ENCODE measurements at places on chromosomes 16 and 17. TPM values are rescaled to one million over a fixed set of nuclear protein-coding genes. Genes with fewer than 3 reads are reported as not detected.

DNA sequence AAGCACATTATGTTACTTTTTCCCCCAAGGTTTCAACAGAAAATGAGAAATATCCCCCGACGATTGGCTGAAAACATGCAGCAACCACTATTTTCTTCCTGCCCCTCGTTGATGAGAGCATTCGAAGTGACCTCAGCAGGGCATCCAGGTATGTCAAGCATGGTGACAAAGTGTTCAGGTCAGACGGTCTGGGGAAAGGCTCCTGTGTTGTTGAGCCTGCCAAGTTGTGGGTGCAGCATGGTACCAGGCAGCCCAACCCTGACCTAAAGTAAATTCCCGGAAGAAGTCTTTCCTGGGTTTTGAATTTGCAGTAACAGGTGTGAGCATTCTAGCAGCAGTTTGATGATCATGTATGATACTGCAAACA lies 51.7 kb upstream of the SEC14L1 start:
- DNase-seq, result no peak

GRCh38 chr16:76241755-76242154 lies 35.4 kb upstream of the CNTNAP4 start:
- DNase-seq, result no peak

GRCh38 chr17:6597727-6598126 lies 41.4 kb upstream of the PITPNM3 start:
- DNase-seq, result no peak

Gene CSH2
- not detected for total RNA-seq

DNA sequence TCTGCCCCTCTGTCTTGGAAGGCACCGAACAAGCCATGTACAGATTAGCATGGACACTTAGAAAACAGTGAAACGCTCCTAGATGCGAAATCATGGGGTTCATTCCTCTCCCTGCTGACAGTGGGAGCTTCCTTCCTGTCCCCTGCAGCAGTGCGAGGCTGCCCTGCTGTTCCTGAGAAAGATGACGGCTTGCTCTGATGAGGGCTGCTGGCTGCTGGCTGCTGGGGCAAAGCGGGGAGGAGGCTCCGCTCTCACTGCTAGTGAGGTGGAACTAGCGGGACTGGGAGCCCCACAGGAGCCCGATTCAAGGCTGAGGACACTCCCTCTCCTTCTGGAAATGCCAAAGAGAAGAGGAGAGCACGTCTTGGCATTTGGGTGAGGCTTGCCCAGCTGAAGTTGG lies 25.9 kb upstream of the CACNG4 start:
- DNase-seq, result no peak

DNA sequence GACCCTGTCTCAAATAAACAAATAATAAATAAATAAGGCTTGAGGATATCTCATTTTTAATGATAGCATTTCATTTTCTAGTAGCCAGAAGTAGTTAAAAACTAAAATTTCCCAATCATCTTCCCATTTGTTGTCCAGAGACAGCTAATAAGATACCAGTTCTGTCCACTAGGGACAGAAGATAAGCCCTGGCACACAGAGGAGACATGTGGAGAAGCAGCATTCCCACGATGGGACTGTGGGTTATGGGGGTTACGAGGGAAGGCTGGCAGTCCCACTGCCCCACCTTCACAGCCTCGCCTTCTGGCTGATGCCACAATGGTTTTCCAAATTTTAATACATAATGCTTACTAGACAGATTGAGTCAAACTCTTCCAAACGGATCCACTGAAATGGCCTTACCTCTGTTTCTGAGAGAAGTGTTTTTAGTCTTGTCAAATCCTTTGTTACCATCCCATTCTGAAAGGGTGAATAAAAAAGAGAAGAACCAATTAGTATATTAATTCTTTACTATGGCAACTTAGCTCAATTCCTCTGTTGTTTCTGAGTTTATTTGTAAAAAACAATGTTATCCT lies 44.2 kb downstream of the HELZ start:
- no peak for DNase-seq

Gene PRR35
- total RNA-seq, result 0.12 TPM

DNA sequence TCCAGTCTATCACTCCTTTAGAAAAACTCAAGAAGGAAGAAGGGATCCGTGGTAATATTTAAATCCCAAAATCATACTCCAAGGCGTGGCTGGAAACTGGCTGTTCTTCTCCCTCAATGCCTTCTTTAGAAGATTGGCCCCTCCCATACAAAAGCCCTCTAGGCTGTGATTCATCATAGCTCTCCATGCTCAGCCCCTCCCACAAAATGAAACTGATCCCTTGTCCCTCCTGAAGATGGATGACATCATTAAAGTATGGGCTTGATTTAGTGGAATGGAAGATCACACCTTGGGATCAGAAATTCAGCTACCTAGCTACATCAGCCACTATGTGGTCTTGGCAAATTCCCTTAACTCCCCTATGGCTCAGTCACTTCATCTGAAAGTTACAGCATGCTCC lies 4.1 kb downstream of the GRIN2A start:
- no peak for DNase-seq

DNA sequence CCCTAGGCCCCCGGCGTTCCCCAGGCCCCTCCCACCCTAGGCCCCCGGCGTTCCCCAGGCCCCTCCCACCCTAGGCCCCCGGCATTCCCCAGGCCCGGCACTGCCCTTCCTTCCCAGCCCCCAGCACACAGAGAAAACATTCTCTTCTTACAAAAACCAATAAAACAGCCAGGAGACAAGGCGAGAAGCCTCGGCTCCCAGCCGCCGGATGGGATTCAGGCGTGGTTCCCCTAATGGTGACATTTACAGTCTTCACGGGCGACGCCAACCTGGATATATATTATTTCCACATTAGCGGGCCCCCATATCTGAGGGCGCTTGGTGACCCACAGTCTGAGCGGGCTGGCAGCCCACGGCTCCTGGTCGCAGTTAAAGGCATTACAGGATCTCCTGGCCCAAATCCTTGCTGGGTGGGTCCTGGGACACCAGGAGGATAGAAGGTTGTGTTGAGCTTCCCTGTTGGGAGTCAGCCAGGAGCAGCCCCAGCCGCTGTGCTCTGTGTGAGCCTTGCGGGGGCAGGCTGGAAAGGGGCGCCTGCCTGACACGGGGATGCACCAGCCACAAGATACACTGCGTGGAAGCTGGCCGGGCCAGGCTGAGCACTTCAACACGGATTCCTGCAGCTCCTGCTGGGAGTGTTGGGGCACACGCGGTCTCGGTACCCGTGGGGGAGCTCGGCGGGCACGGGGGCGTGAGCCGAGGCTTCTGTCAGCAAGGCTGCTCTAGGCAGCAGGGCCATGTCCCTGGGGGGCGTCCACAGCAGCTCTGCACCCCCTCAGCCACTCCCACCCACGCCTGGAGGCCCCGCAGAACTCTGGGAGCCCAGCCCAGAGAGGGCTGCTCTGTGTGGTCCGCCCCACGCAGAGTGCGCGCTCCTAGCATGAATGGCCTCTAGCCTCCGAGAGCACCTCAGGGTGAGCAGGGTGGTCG lies 83.7 kb downstream of the LMF1 start:
- DNase-seq, result no peak

Gene ALOX15
- 2.1 TPM for total RNA-seq

GRCh38 chr16:54991525-54991924 lies 60.9 kb downstream of the IRX5 start:
- no peak for DNase-seq

Gene NPIPB6
- 2.2 TPM for total RNA-seq

GRCh38 chr16:70777973-70778406 lies 23.0 kb downstream of the VAC14 start:
- no peak for DNase-seq

- no peak for DNase-seq
These were observed 10.1 kb downstream of the TBC1D24 start for GRCh38 chr16:2484898-2485508.

DNA sequence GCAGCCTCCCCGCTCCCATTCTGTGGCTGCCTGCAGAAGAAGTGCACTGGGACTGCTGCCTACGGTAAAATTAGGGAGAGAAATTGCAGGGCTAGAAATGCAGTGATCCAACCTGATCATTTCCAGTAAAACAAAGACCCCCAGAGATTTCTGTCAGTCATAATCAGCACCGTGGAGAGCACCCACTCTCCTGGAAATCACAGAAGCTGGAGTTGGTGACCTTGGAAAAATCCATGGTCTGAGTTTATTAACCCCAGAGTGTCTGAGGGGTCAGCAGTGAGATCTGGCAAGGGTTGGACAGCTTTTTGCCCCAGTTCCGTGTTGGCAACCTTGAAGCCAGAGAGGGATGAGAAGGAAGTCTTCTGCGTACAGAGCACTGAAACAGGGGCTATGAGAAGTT lies 7.8 kb downstream of the SYCE1L start:
- no peak for DNase-seq

GRCh38 chr16:82055728-82056549 lies 20.9 kb downstream of the HSD17B2 start:
- no peak for DNase-seq

Gene CEP295NL
- total RNA-seq, result 3.8 TPM

- no peak for DNase-seq
These were observed 40.9 kb downstream of the PLXDC1 start for GRCh38 chr17:39110435-39111136.

- no peak for DNase-seq
These were observed 48.3 kb downstream of the ADCY7 start for GRCh38 chr16:50314665-50315064.

Gene ARHGDIG
- total RNA-seq, result 2.5 TPM

- no peak for DNase-seq
These were observed 336.4 kb downstream of the SEC14L1 start for GRCh38 chr17:77476931-77477805.

DNA sequence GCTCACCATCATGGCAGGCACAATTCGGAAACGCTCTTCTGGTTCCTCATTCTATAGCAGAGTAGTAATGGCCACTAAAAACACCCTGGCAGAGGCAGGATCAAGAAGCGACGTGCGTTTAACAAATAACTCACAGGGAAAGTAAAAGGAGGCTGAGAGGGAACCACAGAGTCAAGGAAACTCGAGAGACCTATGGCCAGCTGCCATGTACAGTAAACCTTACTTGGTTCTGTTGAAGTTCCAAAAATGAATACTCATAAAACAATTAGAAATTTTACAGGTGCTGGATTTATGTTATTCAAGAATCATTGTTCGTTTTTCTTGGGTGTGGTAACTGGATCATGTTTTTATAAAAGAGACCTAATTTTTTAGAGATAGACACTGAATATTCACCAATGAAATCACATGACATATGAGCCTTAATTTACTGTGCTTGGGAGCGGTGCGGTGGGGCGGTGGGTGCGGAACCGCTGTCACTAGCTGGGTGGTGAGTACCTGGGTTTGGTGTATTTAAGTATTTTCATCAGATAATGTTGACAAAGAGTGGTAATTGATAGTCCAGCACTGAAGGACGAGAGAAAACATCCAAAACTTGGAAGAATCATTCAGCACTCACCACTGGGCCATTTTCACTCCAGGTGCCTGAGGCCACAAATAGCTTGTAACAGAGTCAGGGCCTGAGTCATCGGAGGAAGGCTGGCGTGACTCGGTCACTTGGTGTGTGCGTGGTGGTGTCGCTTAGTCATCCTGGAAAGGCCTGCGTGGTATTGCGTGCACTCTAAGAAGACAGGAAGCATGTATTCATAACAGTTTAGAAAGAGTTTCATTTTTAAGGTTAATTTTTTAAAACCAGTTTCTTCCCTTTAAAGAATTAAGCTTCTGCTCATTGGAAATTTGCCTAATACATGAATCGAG lies 135.4 kb upstream of the CHMP6 start:
- no peak for DNase-seq

Gene HOXB9
- total RNA-seq, result 1.6 TPM

Gene CDH1
- 190 TPM for total RNA-seq

Gene TBKBP1
- 19.7 TPM for total RNA-seq

GRCh38 chr17:34920676-34921075 lies 40.6 kb downstream of the CCT6B start:
- no peak for DNase-seq

GRCh38 chr17:16934836-16935235 lies 37.1 kb downstream of the TNFRSF13B start:
- no peak for DNase-seq

- DNase-seq, result no peak
These were observed 457.8 kb downstream of the HS3ST4 start for GRCh38 chr16:26149364-26150190.

Gene EFNB3
- total RNA-seq, result 11.4 TPM

DNA sequence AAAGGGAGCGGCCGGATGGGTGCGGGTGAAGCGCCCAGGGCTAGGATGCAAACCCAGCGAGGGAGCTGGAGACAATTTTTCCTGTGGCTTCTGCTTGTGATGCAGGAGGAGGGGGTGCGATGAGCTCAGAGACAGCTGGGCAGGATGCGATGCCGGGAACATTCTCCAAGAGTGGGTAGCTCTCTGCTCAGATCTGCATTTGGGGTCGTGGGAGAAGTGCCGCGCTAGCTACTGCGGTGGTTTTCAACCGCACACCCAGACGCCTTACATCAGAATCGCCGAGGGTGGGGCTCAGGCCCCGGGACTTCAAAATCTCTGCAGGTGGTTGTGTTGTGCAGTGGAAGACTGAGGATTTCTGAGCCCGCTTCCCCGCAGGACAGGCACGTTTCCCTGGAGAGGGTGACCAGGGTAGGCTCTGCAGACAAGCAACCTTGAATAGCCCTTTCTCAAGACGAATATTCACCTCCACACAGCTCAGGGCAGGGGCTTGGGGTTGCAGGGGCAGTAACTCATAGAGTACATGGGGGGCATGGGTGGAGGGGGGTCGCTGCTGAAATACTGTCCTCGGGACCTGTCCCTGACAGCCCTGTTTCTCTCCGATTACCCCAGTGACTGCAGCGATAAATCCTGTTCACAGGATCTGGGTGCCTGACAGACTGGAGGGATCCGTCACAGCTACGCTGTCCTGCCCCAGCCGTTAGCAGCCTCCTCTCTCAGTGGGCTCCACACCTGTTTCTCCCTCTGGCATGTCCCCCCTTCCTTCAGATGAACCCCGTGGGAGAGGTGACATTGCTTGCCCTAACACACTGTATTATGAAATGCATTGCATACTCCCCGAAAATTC lies 63.3 kb downstream of the HAPSTR1 start:
- DNase-seq, result no peak

Gene NAGS
- total RNA-seq, result 2.1 TPM

DNA sequence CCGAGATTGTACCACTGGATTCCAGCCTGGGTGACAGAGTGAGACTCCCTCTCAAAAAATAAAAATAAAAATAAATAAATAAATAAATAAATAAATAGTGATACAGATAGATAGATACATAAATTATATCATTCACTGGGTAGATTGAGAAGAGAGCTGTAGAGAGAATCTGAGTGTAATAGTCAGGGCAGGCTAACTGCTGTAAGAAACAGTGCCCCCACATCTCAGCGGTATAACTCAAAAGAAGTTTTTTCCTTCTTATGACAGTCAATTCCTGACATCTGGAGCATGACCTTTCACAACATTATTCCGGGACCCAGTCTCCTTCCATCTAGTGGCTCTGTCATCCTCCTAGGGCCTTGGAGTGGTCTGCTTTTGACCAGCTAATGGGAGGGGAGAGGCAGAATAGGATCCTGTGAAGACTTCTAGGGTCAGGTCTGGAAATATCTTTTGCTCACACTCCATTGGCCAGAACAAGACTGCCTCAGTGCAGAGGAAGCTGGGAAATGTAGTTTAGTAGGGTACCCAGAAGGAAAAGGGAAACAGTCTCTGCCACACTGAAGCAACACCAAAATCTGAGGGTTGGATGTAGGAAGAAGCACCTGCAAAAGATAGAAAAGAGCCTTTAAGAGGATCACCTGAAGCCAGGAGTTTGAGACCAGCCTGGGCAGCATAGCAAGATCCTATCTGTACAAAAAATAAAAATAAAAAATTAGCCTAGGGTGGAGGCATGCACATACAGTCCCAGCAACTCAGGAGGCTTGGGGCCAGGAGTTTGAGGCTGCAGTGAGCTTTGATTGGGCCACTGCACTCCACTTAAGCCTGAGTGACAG lies 3.0 kb upstream of the QPRT start:
- DNase-seq, result no peak

GRCh38 chr17:76496464-76496863 lies 4.8 kb downstream of the RHBDF2 start:
- no peak for DNase-seq

Measured in type B pancreatic cell (in vitro differentiated cells).